ENCODE measurements at places on chromosomes 7 and 10. TPM values are rescaled to one million over a fixed set of nuclear protein-coding genes. Genes with fewer than 3 reads are reported as not detected.

TMEM139 gene
- total RNA-seq, result 18.4 TPM

ADIRF gene
- 91.2 TPM for total RNA-seq

DNA sequence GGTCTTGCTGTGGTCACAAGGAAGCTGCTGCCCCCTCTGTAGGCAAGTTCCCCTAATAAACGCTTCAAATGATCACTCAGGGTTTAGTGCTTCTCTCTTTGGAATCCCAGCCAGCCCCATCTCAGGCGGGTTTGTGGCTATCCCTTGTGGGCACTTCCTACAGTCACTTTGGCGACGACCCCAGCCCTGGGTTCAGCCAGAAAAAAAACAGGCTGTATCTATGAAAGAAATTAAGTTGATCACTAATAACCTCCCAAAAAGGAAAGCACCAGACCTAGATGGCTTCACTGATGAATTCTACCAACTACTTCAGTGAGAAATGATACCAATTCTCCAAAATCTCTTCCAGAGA, 208.2 kb downstream of the MAD1L1 start:
- no peaks in the 10 kb centered on the region for H3K36me3 ChIP-seq
- no peak overlapping the region for H3K4me3 ChIP-seq
- DNase-seq, result no peak
- no peaks in the 10 kb centered on the region for H3K4me1 ChIP-seq
- H3K27ac ChIP-seq, result no peak overlapping the region
- no peaks in the 10 kb centered on the region for H3K27me3 ChIP-seq

DNA sequence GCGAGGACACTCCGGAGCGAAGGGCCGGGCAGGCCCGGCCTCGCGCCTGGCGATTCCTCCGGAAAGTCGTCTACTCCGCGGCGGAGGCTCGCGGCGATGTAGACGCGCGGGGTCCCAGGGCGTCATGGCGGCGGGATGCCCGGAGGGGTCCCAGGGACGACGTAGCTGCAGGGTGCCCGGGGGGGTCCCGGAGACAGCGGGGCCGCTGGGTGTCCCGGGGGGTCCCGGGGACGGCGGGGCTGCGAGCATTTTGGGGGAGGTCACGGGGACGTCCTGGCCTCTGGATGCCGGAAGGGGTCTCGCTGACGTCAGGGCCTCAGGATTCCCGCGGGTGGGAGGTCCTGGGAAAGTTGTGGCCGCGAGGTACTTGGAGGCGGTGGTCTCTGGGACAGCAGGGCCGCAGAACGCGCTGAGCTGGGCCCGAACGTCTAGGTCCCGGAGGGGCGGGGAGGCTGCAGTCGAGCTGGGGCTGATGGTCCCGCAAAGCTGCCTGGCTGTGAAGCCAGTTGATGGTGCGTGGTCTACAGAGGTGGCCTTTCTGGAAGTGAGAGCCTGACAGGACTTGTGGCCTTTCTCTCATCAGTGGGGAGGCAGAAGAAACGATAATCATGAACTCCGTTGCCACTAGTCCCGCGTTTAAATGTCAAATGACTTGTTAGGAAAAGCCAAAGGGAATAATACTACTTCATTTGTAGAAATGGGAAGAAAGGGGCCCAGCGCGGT, 637 bp downstream of the HSPA14 start:
- no peaks in the 10 kb centered on the region for H3K27me3 ChIP-seq
- H3K36me3 ChIP-seq, result peaks cover 5% of the 10 kb centered on the region
- peak overlapping the region; percentile 72 for H3K27ac ChIP-seq
- H3K4me1 ChIP-seq, result no peaks in the 10 kb centered on the region
- peak; percentile 36 for DNase-seq

- no peaks in the 10 kb centered on the region for H3K36me3 ChIP-seq
- H3K4me3 ChIP-seq, result no peak overlapping the region
- no peaks in the 10 kb centered on the region for H3K4me1 ChIP-seq
- H3K27ac ChIP-seq, result no peak overlapping the region
- peaks cover 7% of the 10 kb centered on the region for H3K27me3 ChIP-seq
Observed at GRCh38 chr7:76261329-76261728, 41.1 kb upstream of the HSPB1 start.

- H3K27me3 ChIP-seq, result no peaks in the 10 kb centered on the region
- H3K4me3 ChIP-seq, result no peak overlapping the region
- no peak for DNase-seq
- H3K4me1 ChIP-seq, result no peaks in the 10 kb centered on the region
- no peaks in the 10 kb centered on the region for H3K36me3 ChIP-seq
Observed at GRCh38 chr7:96322847-96323461, 1.1 kb upstream of the SLC25A13 start.

All from colonic mucosa (tissue), 4 donors.